ENCODE measurements at places on chromosomes 11 and 22.

DNA sequence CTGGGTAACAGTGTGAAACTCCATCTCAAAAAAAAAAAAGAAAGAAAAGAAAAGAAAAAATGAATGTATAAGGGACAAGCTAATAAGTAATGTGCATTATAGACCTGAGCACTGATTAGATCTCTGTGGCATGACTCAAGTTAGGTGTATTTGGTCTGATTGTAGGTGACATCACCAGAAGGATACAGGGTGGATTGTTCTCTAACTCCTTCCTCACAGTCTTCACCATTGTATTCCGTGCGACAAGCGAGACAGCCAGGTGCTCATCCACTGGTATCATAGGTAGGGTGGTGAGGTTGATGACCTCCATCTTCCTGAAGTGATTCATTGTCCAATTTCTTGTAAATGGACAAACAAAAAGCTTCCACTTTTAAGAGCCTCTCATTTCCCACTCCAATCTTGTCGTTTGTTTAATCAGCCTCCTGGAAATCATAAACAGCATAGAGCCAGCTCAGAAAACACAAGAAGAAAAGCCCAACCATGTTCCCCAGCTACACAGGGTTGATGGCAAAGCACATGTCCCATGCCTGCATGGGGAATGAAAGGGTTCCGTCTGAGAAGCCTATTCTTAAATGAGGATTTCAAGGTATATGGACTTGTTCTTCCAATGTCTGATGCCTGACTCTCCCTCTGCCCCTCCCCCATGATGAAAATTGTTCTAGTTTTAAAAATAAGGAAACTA is 6.2 kb downstream of the FAM227A start:
- DNase-seq = no peak

- DNase-seq = no peak
These were observed 106.3 kb upstream of the TEAD1 start for GRCh38 chr11:12567746-12568460.

DNA sequence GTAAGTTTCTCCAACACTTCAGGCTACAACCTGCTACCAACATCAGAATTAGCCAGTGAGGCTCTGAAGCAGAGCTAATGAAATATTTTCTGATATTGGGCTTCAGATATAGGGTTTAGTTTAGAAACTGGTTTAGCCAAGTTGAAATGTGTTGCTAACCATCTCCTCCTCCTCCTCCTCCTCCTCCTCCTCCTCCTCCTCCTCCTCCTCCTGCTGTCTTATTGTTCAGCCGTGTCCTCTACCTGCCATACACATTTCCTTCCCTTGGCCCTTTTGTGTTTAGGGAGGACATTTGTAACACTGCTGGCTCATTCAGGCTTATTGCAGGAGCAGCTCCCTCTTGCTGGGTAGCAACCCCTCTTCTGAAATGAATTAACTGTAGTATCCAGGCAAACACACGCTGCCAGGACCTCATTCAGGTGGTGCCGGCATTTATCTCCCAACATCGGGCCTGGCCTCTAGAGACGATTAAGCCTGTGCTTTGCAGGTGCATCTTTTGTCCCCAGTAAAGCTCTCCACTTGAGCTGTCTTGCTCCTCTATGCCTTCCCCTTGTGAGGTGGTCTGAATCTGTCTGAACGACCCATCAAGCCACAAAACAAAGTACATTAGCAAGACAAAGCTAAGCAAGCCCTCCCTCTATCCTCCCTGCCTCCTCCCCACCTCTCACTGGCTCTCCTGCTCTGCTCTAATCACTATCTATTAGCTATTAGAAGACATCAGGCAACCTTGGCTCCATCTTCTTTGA is 82.9 kb downstream of the KCNJ1 start:
- no peak for DNase-seq

DNA sequence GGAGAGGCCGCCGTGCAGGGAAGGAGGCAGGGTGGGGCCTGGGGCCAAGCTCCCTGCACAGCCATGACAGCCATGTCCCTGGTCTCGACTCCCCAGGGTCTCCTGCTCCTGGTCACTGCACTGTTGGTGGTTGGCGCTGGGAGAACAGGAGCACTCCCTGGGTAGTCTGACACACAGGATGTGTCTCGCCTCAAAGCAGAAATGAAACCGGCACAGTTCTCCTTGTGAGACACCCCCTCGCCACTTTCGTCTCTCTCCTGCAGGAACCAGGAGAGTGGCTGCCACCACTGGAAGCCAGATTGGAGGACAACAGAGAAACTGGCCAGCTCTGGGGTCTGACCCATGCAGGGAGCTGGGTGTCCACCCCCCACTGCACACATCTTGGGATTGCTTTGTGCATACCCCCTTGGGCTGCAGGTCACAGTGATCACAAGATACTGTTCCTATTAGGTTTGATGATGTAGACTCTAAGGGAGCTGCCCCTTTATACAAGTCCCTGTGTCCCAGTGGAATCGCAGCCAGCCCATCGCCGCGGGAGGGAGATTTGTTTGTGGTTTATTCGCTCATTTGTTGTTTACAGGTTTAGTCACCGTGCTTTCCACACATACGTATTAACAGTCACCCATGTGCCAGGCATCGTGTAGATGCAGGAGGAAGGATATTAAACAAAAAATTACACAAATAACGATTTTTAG is 27.0 kb upstream of the YWHAH start:
- no peak for DNase-seq

- no peak for DNase-seq
These were observed 1156.9 kb downstream of the BRD1 start for GRCh38 chr22:48670731-48671130.

DNA sequence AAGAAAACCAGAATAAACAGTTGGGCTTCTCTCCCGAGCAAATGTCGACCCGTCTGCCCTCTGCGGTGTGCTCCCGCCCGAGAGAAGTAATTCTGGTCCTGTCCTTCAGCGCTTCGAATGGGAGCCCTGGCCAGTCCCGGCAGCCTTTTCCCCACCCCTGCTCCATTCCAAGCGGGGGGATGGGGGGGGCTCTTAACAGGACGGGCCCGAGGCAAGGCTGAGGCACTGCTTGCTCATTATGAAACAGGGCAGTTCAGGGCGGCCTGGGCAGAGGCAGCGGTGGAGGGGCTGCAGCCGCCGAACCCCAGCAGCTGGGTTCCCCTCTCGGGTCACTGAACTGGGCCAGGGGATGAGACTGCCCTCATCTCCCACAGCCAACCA is 9.1 kb downstream of the BACE1-AS start:
- no peak for DNase-seq

GRCh38 chr11:113690619-113691569 is 15.2 kb downstream of the TMPRSS5 start:
- no peak for DNase-seq

DNA sequence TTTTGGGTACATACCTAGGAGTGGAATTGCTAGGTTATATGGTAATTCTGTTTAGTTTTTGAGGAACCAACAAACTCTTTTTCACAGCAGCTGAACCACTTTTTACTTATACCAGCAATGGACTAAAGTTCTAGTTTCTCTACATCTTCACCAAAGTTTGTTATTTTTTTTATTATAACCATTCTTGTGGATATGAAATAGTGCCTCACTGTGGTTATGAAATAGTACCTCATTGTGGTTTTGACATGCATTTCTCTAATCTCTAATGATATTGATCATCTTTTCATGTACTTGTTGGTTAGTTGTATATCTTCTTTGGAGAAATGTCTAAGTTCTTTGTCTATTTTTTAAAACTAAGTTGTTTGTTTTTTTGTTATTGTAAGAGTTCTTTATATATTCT is 27.2 kb downstream of the STIM1 start:
- no peak for DNase-seq

- no peak for DNase-seq
These were observed 834.5 kb downstream of the FAM181B start for GRCh38 chr11:81899156-81899555.

DNA sequence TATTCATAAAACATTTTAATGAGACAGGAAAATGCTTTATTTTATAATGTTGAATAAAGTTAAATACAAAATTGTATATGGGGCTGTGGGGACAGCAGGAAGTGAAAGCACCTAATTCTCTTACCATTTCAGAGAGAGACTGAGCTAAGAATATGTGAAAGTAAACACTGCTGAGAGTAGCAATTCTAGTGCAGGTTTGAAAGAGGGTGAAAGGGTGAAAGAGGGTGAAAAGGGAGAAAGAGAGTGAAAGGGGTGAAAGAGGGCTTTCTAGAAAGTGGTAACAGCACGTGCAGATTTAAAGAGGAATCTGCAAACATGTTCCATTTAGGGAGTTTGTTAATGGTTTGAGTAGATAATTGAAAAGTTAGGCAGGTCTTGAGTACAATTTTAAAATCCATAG is 652.0 kb upstream of the CCDC90B start:
- no peak for DNase-seq

DNA sequence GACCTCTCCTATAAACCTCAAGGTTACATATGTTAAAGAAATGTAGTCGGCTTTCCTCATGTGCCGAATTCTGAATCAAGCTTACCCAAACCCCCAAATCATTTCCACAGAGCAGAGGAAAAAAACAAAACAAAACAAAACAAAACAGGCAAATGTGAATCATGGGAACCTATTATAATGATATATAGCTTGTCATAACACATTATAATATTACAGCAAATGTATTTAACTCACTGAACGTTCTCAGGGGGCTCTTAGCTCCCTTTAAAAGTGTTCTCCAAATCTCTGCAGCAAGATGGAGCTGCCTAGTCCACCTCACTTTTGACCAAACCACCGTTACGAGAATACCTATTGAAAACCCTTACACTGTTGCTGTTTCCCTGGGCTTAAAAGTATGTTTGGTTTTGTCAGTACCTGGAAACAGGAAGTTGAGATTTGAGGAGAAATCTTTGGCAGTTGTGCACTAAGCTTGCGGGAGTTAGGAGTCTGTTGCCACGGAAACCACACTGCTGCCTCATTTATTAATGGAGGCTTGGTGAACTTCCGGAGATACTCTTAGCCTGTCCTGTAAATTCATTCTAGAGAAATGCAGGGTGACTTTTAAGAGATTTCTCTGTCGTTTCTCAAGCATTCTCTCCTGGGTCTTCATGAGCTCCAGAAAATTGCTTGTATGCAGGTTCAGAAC is 167.0 kb upstream of the RASSF10 start:
- no peak for DNase-seq

- DNase-seq = no peak
These were observed 525.8 kb upstream of the TENM4 start for GRCh38 chr11:79966592-79966991.

DNA sequence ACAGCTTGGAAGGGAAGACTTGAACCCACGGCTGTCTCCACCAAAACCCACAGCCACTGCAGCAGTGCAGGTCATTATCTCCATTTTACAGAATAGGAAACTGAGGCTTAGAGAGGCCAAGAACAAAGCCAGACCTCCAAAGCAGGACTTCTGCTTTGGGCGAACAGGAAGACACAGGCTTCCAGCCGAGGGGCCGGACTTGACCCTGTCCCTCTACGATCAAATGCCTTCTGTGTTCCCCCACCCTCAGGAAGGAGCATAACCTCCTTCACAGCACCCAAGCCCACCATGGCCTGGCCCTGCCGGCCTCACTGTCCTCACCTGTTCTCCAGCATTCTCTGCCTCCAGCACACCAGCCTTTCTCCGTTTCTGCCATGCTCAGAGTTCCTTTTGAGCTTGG is 15.8 kb downstream of the IGLL1 start:
- no peak for DNase-seq

- no peak for DNase-seq
These were observed 748.1 kb downstream of the KCNA4 start for GRCh38 chr11:29268733-29269132.

GRCh38 chr11:32137263-32137662 is 46.4 kb downstream of the RCN1 start:
- DNase-seq = no peak

DNA sequence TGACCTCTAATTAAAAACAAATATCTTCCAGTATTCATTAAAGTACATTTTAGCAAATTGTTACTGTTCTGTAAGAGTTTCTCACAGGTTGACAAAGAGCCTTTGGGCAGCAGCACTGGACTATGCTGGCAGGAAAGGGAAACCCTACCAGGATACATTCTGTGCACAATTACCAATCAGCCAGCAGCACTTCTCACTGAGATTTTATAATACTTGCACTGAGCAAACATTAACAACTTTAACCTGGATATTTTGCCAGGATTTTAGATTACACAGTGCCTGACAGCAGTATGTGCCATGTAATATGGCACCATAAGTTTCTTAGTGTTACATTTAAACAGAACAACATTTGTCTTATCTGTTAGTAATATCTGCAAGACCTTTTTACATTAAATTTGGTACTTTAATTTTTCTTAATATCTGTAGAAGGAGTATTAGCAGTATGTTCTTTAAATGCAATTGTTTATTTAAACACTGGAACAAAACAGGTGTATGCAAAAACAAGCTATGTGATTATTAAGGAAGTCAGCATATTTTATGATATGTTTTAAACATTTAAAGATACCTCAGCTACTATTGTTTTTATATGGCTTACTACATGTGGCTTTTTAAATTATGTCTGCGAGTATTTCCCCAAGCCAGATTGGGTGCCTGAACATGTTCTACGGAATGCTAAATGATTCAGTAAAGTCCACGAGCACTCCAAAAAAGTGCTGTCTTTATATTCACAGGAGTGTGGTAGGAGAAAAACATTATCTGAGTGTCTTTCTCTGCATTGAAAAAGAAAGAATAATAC is 699.0 kb upstream of the LUZP2 start:
- no peak for DNase-seq
